ENCODE measurements at places on chromosomes 5 and 9.

GRCh38 chr5:140267559-140268018 is 35.3 kb downstream of the PFDN1 start:
- no peaks in the 10 kb centered on the region for H3K27me3 ChIP-seq
- H3K4me1 ChIP-seq: peaks cover 28% of the 10 kb centered on the region
- H3K4me3 ChIP-seq: no peak overlapping the region
- no peaks in the 10 kb centered on the region for H3K36me3 ChIP-seq
- no peak overlapping the region for H3K27ac ChIP-seq

- no peaks in the 10 kb centered on the region for H3K27me3 ChIP-seq
- no peaks in the 10 kb centered on the region for H3K36me3 ChIP-seq
- DNase-seq: no peak
- no peaks in the 10 kb centered on the region for H3K4me1 ChIP-seq
- no peak overlapping the region for H3K27ac ChIP-seq
- no peak overlapping the region for H3K4me3 ChIP-seq
Observed at GRCh38 chr5:82610686-82611085, 332.5 kb upstream of the RPS23 start.

DNA sequence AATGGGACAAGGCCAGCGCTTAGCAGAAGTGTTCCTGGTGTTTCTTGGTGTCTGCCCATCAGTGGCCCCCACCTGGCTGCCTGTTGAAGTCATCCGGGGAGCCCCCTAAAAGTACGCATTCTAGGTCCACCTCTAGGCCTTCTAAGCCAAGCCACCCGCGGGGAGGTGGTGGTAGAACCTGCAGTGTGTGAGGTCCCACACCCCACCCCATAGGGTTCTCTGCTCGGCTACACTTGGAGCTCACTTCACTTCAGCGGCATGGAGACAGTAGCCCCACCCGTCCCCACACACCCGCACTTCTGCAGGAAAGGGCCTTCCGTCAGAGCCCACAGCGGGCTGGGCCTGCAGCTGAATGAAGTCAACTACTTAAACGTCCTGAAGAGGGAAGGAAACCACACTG is 29.6 kb upstream of the FCN2 start:
- no peaks in the 10 kb centered on the region for H3K4me1 ChIP-seq
- no peaks in the 10 kb centered on the region for H3K36me3 ChIP-seq
- no peak overlapping the region for H3K4me3 ChIP-seq

DNA sequence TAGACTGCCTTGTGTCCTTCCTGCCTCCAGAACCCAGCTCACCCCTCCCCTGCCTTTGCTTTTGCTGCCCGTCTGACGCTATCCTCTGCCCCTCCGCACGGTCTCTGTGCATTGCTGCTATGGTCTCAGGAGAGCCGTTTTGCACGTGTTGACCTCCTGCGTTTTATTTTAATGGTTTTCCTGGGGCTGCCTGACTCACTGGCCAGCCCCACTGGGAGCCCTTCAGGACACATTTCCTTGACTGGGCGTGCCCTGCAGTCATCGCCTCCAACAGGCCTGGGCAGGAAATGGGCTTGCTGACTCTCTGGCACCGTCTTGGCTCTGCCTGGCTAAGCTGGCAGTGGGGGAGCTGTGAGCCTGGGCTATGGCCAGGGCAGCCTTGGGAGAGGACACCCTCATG is 17.9 kb upstream of the ASS1 start:
- no peak overlapping the region for H3K27ac ChIP-seq
- no peak overlapping the region for H3K4me3 ChIP-seq
- no peaks in the 10 kb centered on the region for H3K36me3 ChIP-seq
- H3K27me3 ChIP-seq: peaks cover 5% of the 10 kb centered on the region

- no peak for DNase-seq
- H3K27ac ChIP-seq: no peak overlapping the region
- H3K4me3 ChIP-seq: no peak overlapping the region
- H3K36me3 ChIP-seq: no peaks in the 10 kb centered on the region
- H3K4me1 ChIP-seq: no peaks in the 10 kb centered on the region
Observed at GRCh38 chr5:165624166-165624946, 2118.9 kb downstream of the MAT2B start.

DNA sequence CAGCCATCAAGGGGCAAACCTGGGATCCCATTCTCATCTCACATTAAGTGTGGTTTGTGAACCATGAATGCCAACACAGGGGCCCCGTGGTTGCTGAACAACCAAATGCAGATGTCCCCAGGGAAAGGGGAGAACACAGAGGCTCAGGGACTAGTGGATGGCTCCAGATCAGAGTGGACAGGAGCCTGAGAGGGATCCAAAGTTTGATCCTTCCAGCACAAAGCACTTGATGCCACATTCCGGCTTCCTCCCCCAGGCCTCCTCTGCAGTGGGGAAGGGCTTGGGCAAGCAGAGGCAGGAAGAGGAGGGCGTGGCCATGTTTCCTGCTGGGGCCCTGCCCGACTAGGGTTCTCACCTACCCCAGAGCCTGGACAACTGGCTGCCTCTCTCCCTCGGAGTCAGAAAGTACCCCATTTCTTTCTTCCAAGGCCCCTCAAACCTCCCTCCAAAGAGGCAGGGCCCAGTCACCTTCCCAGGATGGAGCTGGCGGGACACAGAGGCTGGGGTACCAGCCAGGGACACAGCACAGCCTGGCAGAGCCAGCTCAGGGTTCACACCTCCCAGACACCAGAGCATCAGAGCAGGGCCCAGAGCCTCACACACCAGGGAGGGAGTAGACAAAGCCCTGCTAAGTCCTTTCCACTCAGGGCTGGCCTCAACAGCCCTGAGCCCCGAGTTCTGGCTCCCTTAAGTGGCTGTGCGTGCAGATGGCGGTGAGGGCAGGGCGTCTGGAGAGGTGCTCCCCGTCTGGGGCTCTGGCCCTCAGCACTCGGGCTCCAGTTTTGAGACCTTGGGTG is 4.3 kb upstream of the RNF44 start:
- H3K4me1 ChIP-seq: peaks cover 67% of the 10 kb centered on the region
- H3K36me3 ChIP-seq: no peaks in the 10 kb centered on the region
- H3K27ac ChIP-seq: peak overlapping the region; percentile 83
- H3K27me3 ChIP-seq: no peaks in the 10 kb centered on the region
- peak; percentile 86 for DNase-seq

GRCh38 chr9:108182950-108183381 is 672.8 kb downstream of the ACTL7B start:
- no peaks in the 10 kb centered on the region for H3K27me3 ChIP-seq
- no peaks in the 10 kb centered on the region for H3K36me3 ChIP-seq
- no peak overlapping the region for H3K4me3 ChIP-seq
- no peak overlapping the region for H3K27ac ChIP-seq
- no peak for DNase-seq

DNA sequence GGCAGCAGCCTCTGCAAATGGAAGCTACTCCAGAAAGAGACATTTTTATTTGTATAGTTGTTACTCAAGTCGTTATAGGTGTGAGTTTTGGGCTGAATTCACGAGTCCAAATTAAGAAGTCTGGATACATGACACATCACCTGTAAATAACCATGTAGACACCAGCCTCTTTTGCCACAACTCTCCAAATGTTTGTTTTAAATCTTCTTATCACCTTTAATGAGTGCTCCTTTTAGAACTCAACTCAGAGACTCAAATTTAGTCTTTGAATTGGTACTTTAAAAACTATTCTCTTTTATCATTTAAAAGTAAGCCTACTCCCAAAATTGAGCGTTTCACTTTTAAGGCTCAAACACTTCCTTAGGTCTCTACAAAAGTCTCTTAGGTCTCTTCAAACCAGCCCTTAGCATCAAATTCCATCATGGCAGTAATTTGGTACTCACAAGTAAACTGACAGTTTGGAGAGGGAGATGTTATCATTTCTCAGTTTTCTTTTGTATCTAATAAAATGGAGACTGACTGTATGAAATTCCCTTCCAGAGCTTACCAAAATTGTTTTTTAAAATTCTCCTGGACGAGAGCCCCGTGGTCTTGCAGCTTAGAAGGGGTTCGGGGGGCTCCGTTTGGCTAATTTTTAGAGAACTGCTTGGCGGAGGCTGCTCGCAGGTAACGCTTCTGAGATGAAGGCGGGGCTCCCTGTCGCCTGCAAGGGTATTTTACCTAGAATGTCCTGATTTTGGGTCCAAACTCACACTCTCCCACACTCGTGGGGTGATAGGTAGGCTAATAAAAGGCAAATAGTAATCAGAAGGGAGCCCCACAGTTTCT is 194.6 kb downstream of the MEF2C start:
- no peak for DNase-seq
- no peaks in the 10 kb centered on the region for H3K36me3 ChIP-seq
- H3K4me1 ChIP-seq: peaks cover 16% of the 10 kb centered on the region
- no peak overlapping the region for H3K4me3 ChIP-seq
- H3K27ac ChIP-seq: no peak overlapping the region
- peaks cover 100% of the 10 kb centered on the region for H3K27me3 ChIP-seq

GRCh38 chr9:114055894-114056293 is 22.2 kb downstream of the AMBP start:
- DNase-seq: no peak
- H3K27ac ChIP-seq: no peak overlapping the region
- no peaks in the 10 kb centered on the region for H3K36me3 ChIP-seq
- no peaks in the 10 kb centered on the region for H3K27me3 ChIP-seq
- H3K4me3 ChIP-seq: no peak overlapping the region

DNA sequence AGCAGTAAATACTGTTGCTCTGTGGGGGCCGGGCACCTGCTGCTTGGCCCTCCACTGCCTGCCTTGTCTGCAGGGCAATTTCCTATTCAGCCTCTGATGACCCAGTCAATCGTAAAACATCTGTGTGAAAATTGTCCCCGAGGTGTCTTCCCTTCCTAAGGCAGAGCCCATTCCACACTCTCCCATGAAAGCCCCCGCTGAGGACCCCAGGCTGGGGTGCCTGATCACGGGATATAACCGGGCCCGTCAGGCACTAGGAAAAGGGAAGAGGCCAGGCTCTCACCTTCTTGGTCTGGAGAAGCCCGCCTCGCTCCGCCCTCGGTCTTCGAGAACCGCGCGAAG is 27.2 kb upstream of the SCGB3A1 start:
- H3K36me3 ChIP-seq: no peaks in the 10 kb centered on the region
- no peaks in the 10 kb centered on the region for H3K27me3 ChIP-seq
- DNase-seq: no peak
- peaks cover 2% of the 10 kb centered on the region for H3K4me1 ChIP-seq
- no peak overlapping the region for H3K27ac ChIP-seq

GRCh38 chr5:12659686-12660085 is 755.4 kb upstream of the CTNND2 start:
- H3K4me1 ChIP-seq: no peaks in the 10 kb centered on the region
- no peaks in the 10 kb centered on the region for H3K36me3 ChIP-seq
- DNase-seq: no peak
- H3K4me3 ChIP-seq: no peak overlapping the region
- no peaks in the 10 kb centered on the region for H3K27me3 ChIP-seq

DNA sequence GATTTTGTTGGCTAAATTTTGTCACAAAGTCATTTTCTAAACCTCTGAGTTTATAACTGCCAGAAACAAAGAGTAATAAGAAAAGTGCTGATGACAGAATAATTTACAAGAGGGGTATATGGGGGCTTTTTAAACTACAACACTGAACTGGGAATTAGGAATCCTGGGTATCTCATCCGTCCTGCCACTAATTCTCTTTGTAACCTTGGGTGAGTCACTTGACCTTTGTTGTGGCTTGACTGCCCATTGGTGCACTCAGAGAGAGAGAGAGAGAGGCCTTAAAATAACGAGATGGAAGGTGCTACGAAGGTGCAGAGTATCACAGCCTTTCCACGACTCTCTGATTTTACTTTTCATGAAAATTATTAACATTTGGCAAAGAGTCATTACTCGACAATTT is 130.3 kb upstream of the CNTLN start:
- no peak overlapping the region for H3K4me3 ChIP-seq
- H3K27ac ChIP-seq: no peak overlapping the region
- no peaks in the 10 kb centered on the region for H3K36me3 ChIP-seq
- H3K4me1 ChIP-seq: no peaks in the 10 kb centered on the region

DNA sequence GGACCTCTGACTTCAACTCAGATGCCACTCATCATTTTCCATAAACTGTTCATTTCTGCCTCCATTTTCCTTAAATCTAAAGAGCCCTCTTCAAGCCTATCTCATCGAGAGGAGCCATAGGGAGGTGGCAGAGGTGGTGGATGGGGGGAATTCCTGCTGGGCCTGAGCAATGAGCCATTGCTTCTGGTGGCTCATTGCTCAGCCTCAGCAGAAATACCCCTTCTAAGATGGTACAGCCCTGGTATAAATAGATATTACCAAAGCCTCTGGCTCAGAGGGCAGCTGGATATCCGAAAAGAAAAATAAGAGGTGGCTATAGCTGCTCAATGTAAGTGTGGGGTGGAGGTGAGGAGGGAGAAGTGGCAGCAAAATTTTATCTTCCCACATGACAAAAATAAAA is 313.5 kb downstream of the CAAP1 start:
- H3K4me3 ChIP-seq: no peak overlapping the region
- H3K36me3 ChIP-seq: no peaks in the 10 kb centered on the region
- DNase-seq: no peak

- no peak overlapping the region for H3K4me3 ChIP-seq
- DNase-seq: no peak
- H3K4me1 ChIP-seq: peaks cover 1% of the 10 kb centered on the region
- H3K27me3 ChIP-seq: no peaks in the 10 kb centered on the region
- no peak overlapping the region for H3K27ac ChIP-seq
Observed at GRCh38 chr9:121326130-121326838, 43.8 kb downstream of the STOM start.

DNA sequence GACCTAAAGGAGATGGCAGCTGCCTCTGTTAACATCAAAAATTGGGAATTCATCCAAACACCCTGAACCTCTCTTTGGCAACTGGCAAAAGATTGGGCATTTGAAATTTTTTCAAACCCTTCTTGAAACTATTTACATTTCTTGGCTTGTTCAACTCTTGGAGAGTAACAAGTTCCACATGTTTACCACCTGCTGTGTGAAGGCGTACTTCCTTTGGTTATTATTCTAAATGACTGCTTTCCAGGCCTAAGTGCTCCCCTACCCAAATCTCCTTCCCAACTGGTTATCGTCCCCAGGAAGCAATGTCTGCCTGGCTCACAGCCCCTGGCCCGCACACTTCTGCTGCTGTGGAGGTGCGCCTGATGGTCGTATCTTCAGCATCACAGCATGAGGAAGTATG is 422.7 kb downstream of the DMAC1 start:
- no peak overlapping the region for H3K4me3 ChIP-seq
- no peaks in the 10 kb centered on the region for H3K36me3 ChIP-seq

- no peaks in the 10 kb centered on the region for H3K36me3 ChIP-seq
- H3K27me3 ChIP-seq: no peaks in the 10 kb centered on the region
- no peak overlapping the region for H3K27ac ChIP-seq
- H3K4me3 ChIP-seq: no peak overlapping the region
Observed at GRCh38 chr5:27220752-27221151, 182.4 kb upstream of the CDH9 start.

DNA sequence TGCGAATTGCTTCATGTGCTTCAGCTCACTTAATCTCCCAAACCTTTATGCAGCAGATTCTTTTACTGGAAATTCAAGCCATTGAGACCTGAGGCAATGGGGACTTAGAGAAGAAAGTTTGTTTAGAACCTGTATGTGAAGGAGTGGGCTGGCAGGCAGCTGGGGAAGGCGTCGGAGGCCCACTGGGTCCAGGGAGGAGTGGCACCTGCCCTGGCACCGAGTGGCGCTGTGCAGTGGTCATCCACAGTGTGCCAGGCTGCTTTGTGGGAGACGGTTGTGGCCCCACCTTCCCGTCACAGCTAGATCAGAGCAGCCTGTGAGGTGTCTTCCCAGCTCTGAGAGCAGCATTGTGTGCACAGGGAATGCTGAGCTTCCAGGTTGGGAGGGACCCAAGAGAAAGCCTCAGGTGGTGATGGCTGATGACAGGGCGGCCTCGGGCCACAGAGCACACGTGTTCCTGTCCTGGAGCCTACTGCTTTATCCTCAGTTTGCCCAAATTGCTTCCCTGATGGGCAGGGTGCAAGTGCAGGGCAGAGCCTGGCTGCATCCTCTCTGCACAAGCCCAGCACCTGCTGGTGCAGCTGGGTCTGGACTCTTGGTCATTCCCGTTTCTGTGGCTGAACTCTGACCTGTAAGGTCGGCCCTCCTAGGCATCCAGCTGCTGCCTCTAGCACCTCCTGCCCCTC is 175.2 kb downstream of the CACNA1B start:
- H3K4me1 ChIP-seq: no peaks in the 10 kb centered on the region
- no peaks in the 10 kb centered on the region for H3K36me3 ChIP-seq

Data from CD8-positive, alpha-beta memory T cell (primary cell).